Prostate gland (tissue), 2 donors: ENCODE measurements at places on chromosomes 16 and 17. TPM values are rescaled to one million over a fixed set of nuclear protein-coding genes. Genes with fewer than 3 reads are reported as not detected.

DNA sequence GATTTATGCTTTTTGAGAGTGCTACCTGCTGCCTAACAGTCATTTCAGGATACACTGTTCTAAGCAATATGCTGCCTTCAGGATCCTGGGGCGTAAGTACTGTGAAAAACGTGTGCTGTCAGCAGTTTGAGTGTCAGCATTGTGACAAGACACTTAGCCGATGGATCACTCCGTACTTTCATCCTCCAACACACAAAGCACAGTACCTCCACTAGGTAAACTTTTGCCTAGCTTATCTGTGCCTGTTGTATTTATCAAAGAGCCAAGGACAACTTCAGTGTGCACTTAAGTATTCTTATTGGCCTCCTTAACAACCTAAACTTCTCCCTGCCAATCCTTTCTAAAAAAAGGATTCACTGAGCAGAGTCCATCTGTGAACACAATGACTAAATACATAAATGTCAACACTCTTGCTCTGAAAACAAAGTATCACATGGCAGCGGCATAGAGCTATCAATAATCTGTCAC is 33.8 kb upstream of the PHLPP2 start:
- no peaks in the 10 kb centered on the region for H3K4me1 ChIP-seq
- peak overlapping the region; percentile 50 for H3K27ac ChIP-seq
- no peaks in the 10 kb centered on the region for H3K27me3 ChIP-seq
- no peaks in the 10 kb centered on the region for H3K36me3 ChIP-seq
- H3K4me3 ChIP-seq, result no peak overlapping the region
- peak; percentile 67 for DNase-seq

GRCh38 chr16:89722392-89723278 is 1.3 kb downstream of the ZNF276 start:
- H3K4me3 ChIP-seq, result peak overlapping the region; percentile 72
- no peaks in the 10 kb centered on the region for H3K27me3 ChIP-seq
- no peaks in the 10 kb centered on the region for H3K36me3 ChIP-seq
- DNase-seq, result peak; percentile 66
- H3K4me1 ChIP-seq, result peaks cover 17% of the 10 kb centered on the region

DNA sequence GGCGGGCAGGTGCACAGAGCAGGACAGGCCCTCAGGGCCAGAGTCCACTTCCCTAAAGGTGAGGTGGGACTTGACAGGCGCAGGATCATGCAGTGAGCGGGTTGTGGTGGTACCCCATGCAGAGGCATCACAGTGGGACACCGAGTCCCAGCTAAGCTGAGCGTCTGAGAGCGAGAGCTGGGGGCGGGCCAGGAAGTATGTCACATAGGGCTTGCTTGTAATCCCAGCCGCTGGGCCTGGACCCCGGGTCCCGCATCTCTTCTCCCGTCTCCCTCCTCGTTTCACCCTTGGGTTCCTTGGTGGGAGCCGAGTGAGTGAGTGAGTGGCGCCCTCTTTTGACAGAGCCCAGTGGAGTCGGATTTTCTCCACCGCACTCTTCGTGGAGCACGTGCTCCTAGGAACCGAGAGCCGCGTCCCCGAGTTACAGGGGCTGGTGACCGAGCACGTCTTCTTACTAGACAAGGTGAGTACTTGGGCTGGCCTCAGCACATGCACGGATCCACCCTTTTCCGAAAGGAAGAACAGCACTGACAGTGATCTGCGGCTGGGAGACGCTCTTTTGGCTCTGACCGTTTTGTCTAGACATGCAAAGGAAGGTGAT is 50.8 kb upstream of the ENDOV start:
- H3K4me3 ChIP-seq, result no peak overlapping the region
- DNase-seq, result no peak
- no peak overlapping the region for H3K27ac ChIP-seq
- peaks cover 6% of the 10 kb centered on the region for H3K36me3 ChIP-seq
- no peaks in the 10 kb centered on the region for H3K27me3 ChIP-seq

DNA sequence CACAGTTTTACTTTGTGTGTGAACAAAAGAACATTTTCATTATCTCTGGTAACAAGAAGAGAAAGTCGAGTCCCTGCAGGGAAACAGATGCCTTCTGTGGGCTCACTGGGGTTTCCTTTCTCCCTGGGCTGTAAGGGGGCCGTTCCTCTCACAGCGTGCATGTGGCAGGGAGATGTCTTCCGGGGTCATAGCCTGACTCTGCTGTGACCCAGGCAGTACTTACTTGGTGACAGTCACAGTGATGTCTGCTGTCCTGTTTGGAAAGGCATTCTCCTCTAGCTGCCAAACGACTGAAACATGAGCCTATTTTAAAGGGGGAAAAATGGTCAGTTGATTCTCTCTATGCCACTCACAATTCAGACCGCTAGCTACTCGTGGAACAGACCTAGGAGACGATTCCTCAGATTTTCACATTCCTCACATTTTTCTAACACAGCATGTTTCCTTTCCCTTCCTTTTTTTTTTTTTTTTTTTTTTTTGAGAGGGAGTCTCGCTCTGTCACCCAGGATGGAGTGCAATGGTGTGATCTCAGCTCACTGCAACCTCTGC is 7.3 kb downstream of the HASPIN start:
- DNase-seq, result no peak
- no peaks in the 10 kb centered on the region for H3K4me1 ChIP-seq
- H3K4me3 ChIP-seq, result no peak overlapping the region
- H3K27me3 ChIP-seq, result no peaks in the 10 kb centered on the region

HYDIN gene
- 1.5 TPM for total RNA-seq

DNA sequence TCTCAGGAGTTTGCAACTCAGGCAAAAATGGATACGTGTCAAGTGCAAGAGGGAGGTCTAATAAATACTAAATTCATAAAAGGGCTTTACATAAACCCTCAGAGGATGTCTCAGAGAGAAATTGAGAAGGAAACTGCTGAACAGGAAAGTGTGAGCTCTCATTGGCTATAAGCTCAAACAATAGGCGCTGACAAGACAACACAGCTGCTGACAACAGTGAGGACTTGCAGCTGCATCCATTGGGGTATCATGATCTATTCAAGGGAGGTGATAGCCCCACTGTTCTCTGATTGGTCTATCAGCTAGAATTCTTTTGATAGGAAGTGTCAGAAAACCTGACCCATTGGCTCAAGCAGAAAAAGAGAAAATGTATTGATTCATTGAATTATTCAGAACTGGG is 187.2 kb downstream of the CBLN1 start:
- DNase-seq, result no peak
- H3K27ac ChIP-seq, result no peak overlapping the region
- H3K27me3 ChIP-seq, result no peaks in the 10 kb centered on the region
- no peaks in the 10 kb centered on the region for H3K4me1 ChIP-seq
- no peaks in the 10 kb centered on the region for H3K36me3 ChIP-seq
- H3K4me3 ChIP-seq, result no peak overlapping the region

DNA sequence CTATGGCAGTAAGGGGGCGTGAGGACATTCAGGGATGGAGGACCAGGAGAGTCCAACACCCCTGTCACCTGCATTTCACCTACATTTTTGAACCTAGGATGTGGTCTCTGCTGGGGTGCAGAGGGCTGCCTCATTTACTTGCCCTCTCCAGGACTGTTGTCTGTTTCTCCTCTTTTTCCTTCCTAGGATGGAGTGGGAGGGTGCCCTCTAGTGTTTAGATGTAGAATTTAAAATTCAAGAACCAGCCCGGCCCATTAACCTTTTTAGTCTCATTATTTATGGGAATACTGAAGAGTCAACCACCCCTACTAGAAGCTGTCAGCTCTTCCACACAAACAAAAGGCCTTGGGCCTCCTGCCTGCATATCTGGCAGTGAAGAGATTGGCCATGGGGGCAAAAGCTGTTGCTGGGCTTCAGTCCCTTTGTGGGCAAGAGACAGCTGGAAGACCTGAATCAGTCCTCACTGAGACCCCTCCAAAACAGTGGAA is 2.5 kb upstream of the STARD3 start:
- no peak for DNase-seq
- H3K4me3 ChIP-seq, result no peak overlapping the region
- H3K4me1 ChIP-seq, result peaks cover 33% of the 10 kb centered on the region
- peak overlapping the region; percentile 68 for H3K27ac ChIP-seq

DNA sequence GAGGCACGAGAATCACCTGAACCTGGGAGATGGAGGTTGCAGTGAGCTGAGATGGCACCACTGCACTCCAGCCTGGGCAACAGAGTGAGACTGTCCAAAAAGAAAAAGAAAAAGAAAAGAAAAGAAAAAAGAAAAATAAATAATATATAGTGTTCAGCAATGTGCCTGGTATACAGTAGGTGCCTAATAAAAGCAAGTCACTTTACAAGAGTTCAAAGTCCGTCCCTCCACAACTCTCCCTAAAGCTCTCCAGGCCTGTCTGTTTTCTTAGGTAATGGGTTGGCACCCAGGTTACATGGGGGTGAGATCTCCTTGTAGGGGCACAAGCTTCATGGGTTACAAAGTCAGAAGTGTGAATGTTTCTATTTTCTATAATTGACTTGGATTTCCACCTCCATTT is 16.6 kb upstream of the ANKRD40CL start:
- DNase-seq, result no peak
- H3K27ac ChIP-seq, result no peak overlapping the region
- no peaks in the 10 kb centered on the region for H3K27me3 ChIP-seq
- H3K36me3 ChIP-seq, result no peaks in the 10 kb centered on the region

GRCh38 chr16:2798723-2799204 is 494 bp downstream of the PRSS41 start:
- no peak overlapping the region for H3K4me3 ChIP-seq
- H3K4me1 ChIP-seq, result no peaks in the 10 kb centered on the region
- H3K27ac ChIP-seq, result no peak overlapping the region
- no peak for DNase-seq
- no peaks in the 10 kb centered on the region for H3K27me3 ChIP-seq

DNA sequence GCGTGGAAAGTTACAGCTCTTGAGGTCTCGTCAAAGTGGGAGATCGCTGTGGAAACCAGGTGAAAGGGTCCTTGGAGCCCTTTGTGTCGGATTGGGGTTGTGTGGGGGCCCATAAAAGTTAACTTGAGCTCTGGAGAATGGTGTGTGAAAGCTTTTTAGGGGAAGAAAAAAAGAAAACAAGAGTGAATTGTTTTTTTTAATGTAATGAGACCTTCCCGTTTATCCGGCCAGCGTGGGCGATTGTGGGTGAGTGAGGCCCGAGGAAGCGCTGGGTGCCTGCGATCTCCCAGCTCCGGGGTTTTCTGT is 150.6 kb downstream of the MSI2 start:
- H3K27ac ChIP-seq, result peak overlapping the region; percentile 87
- DNase-seq, result no peak
- no peaks in the 10 kb centered on the region for H3K27me3 ChIP-seq

MEIOC gene
- total RNA-seq, result not detected

DNA sequence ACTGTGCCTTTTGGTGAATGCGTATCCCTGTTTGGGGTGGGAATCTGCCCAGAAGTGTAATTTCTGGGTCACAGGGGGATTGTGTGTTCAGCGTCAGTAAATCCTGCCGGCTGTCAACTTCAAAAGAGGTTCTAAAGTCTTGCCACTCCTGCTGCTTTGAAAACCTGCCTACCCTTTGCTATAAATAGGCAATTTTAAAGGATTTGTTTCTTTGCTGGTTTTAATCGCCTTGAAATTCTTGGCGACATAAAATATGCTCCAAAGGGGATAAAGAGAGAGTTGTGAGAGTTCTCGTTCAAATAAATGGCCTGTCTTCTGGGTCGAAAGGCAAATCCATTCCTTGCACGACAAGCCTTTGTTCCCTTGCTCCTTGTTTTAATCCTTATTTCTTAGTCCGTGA is 143.4 kb downstream of the IRF8 start:
- H3K4me1 ChIP-seq, result no peaks in the 10 kb centered on the region
- H3K27me3 ChIP-seq, result peaks cover 12% of the 10 kb centered on the region
- no peak overlapping the region for H3K4me3 ChIP-seq
- no peaks in the 10 kb centered on the region for H3K36me3 ChIP-seq
- DNase-seq, result no peak

TPPP3 gene
- 10.0 TPM for total RNA-seq

- H3K27me3 ChIP-seq, result no peaks in the 10 kb centered on the region
- H3K36me3 ChIP-seq, result no peaks in the 10 kb centered on the region
- H3K4me3 ChIP-seq, result no peak overlapping the region
- H3K4me1 ChIP-seq, result peaks cover 9% of the 10 kb centered on the region
Measured at GRCh38 chr16:4216596-4216995, 25.3 kb downstream of the SRL start.

DNA sequence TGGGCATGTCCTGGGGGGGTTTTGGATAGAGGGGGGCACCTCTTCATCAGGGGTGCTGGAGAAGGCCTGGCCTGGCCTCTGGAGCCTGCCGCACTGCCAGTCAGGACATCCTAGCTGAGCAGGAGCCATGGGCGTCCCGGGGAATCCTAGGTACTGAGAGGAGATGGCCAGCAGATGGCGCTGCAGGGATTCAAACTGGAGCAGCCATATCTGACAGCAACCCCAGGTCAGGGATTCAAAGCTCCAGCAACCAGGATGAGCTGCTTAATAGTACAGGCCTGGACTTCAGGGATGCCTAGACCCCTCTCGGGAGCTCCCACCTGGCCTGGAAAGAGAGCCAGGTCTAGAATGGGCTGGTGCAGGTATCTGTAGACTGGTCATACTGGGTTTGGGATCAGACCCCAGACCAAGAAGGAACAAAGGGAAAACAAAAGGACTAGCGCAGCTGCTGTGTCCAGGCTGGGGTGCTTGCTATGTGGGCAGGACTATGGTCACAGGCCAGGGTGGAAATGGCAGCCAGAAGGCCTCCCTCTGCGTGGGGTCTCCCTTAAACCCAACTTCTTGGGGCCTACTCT is 306.9 kb upstream of the RBFOX1 start:
- H3K4me3 ChIP-seq, result no peak overlapping the region
- DNase-seq, result peak; percentile 6
- no peaks in the 10 kb centered on the region for H3K36me3 ChIP-seq
- H3K27me3 ChIP-seq, result no peaks in the 10 kb centered on the region
- H3K27ac ChIP-seq, result no peak overlapping the region
- no peaks in the 10 kb centered on the region for H3K4me1 ChIP-seq

PRDM7 gene
- total RNA-seq, result 0.28 TPM

GRCh38 chr17:50918933-50919296 is 52.8 kb upstream of the TOB1 start:
- no peak overlapping the region for H3K4me3 ChIP-seq
- H3K27ac ChIP-seq, result peak overlapping the region; percentile 86
- no peaks in the 10 kb centered on the region for H3K36me3 ChIP-seq
- H3K4me1 ChIP-seq, result peaks cover 27% of the 10 kb centered on the region
- H3K27me3 ChIP-seq, result no peaks in the 10 kb centered on the region

IL21R gene
- total RNA-seq, result 0.57 TPM

- H3K27ac ChIP-seq, result peak overlapping the region; percentile 79
- H3K4me1 ChIP-seq, result no peaks in the 10 kb centered on the region
- DNase-seq, result peak; percentile 49
- peak overlapping the region; percentile 28 for H3K4me3 ChIP-seq
Measured at GRCh38 chr17:82648742-82649331, 593 bp upstream of the WDR45B start.

GRCh38 chr16:57660715-57661463 is 7.2 kb upstream of the ADGRG3 start:
- no peaks in the 10 kb centered on the region for H3K4me1 ChIP-seq
- H3K36me3 ChIP-seq, result no peaks in the 10 kb centered on the region
- DNase-seq, result no peak
- H3K27me3 ChIP-seq, result no peaks in the 10 kb centered on the region
- H3K27ac ChIP-seq, result no peak overlapping the region
- no peak overlapping the region for H3K4me3 ChIP-seq
